ENCODE measurements at places on chromosomes 3 and 15.
A peak's percentile ranks its signal among the peaks of the same experiment; 100 is the strongest.

- no peak for DNase-seq
Measured at GRCh38 chr3:61114316-61114953, 136.8 kb downstream of the FHIT start.

GRCh38 chr15:95866711-95867440 is 463.6 kb upstream of the NR2F2 start:
- no peak for DNase-seq

DNA sequence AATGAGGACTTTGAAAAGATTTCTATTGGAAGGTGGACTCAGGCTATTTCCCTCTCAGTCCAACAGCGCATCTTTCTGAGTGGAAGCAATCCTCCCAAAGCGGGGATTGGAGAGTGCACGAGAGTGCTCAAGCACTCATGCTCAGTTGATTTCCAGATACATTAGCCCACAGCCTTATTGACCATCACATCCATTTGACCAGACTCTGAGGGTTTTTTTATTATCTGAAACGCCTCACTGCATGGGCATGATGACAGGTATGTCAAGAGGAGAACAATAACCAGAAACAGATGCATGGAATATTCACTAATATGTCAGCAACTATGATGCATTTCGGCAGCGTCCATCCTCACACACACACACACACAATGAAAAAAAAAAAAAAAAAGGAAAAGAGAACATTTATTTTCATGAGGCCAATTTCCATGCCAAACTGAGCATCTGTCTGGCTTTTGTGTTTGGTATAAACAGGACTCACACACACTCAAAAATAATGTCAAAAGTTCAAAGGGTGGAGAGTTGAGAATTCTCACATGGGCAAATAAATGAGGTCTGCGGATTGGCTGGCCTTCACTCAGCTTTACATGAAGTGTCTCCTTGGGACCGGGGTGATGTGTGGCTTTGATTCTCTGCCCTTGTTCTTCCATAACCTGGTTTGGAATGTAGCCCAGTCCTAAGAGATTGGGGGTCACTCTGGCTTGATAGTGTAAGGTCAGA is 371.6 kb downstream of the MCTP2 start:
- DNase-seq: no peak

- DNase-seq: no peak
Measured at GRCh38 chr3:188298585-188298984, 144.6 kb downstream of the LPP start.

DNA sequence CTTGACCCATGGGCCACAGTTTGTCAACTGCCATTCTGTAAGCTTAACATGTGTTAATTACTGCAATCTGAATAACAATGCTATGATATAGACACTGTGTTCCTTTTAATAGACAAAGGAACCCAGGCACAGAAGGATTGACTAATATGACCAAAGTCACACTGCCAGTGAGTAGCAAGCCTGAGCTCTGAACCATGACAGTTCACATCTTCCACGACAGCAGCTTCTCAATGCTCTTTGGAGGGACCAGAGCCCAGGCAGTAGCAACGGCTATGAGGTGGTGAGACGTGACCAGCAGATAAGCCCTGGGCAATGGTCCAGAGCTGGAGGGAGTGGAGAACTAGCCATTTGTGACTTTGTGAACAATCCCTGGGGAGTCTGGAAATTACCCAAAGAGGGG is 19.4 kb downstream of the CA12 start:
- no peak for DNase-seq

DNA sequence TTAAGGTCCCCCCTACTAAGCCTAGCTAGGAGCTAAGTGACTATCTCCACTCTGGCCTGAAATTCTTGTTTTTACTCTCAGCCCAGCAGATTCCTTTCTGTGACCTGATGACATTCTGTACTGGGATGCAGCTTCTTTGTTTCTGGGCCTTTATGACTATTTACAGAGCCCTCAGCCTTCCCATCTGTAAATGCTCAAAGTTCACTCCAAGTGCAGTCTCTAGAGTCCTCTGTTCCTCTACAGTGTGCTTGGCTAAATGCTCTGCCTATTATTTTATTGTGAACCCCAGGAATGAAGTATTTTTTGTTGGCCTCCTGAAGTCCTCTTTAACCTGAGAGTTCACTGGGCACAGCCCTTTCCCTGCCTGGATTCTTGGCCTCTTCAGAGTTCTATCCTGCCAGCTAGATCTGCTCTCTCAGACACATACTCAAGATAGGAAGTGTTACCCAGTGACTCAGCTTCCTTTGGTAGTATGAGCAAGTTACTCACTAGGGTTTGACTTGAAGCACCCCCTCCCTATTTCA is 278.1 kb upstream of the P2RY1 start:
- DNase-seq: no peak

DNA sequence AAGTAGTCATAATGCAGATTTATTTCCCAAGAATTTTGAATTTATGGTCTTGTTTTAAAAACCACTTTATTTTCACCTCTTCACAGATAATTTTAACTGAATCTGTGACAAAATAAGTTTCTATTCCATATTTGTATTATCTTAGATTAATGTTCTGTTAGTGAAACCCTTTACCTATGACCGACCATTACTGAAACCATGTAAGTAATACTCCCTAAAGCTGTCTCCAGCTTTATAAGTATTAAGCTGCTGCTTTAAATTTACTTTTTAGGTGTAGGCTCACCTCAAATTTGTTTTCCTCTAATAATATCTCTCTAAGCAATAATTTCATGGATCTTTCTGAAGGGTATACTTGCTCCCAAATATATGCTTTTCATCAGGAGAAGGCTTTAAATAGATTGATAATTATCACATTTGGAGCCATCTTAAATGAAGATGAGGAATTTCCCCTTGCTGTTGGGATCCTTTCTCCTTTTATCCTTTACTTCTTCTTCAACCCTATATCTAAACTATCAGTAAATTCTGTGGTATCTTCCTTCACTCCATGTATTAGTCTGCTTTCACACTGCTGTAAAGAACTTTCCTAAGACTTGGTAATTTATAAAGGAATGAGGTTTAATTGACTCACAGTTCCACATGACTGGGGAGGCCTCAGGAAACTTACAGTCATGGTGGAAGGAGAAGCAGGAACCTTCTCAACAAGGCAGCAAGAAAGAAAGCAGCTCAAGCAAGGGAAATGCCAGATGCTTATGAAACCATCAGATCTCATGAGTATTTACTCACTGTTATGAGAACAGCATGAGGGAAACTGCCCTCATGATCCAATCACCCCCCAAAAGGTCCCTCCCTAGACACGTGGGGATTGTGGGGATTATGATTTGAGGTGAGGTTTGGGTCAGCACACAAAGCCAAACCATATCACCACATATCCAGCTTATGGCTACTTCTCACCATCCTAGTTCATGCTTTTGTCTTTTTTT is 92.3 kb upstream of the P2RY1 start:
- DNase-seq: no peak

DNA sequence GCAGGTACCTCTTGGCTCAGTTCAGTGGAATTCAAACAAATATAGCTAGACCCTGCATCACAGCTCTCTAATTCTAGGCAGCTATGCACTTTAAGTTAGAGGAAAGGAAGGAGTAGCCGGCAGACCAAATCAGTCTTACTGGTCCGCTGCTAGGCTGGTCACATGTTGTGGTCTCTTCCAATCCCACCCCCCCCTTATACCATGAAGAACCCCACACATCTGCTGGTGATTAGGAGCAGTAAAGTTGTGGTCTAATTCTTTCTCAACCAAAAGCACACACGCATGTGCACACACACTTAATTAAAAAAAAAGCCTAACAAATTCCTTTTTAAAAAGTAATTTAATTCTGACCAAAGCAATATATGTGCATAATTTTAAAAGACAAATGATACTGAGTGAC is 16.7 kb upstream of the SH3GL3 start:
- DNase-seq: no peak

GRCh38 chr3:27533718-27534573 is 49.8 kb upstream of the SLC4A7 start:
- DNase-seq: no peak

DNA sequence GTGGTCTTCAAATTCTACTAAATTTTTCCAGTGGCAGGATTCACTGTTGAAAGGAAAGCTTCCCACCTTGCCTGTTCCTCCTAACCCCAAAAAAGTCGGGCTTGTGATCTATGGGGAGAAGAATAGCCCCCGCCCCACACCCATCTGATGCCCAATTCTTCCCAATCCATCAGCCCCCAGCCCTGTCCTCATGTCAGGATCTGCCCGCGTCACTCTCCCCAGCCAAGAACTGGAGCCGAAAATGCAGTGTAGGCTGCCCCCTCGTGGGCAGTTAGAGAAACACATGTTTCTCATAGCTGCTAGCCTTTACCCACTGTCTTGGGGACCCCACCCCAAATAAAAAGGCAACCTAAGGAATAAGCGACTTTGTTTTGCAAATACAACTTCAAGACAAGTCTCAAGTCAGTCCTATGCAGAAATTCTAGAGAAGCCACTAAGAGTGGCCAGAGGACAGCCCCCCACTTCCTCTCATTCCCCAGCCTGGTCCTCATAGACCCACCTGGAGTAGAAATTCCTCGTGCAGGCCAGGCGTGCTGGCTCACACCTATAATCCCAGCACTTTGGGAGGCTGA is 13.0 kb upstream of the CSK start:
- no peak for DNase-seq

DNA sequence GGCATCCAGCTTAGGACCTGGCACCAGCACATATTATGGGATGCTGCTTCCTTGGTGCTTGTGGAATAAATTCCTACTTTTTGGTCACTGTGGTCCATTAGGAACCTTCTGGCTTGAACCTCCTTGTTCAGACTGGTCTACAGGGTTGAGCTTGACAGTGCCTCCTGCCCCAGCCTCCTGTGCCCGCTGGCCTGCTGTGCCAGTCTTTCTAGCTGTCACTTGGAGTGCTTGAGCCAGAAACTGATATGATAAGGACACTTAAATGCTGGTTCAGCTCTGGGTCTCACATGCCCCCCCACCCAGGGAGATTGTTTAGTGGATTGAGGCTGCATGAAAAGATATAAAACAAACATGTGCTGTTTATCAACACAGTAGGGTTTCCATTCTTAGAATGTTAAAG is 147.8 kb downstream of the SLCO3A1 start:
- no peak for DNase-seq

GRCh38 chr15:42018306-42019224 is 2.3 kb downstream of the PLA2G4E start:
- DNase-seq: no peak

GRCh38 chr3:99503350-99503749 is 135.0 kb upstream of the COL8A1 start:
- DNase-seq: no peak

GRCh38 chr3:116749388-116749787 is 39.8 kb downstream of the TUSC7 start:
- DNase-seq: no peak

DNA sequence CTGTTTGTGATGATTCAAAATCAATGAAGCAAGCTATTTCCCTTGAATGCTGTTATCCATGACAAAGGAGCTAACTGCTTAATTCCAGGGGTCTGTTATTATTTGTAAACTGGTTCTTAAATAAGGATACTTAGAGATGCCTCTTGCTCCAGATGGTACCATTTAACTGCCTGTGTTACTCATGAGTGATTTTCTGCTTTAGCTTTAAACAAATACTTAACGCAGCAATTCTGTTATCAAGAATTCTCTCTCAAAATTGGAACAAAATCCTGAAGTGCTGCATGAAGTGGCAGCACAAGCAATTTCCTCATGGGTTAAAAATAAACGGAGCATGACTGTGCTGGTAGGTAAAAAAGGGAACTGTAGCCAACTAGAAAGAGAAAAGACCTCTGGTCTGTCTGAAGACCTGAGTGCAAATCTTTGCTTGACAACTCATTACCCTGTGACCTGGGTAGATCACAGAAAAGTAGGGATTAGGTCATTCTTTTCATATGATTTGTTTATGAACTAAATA is 62.5 kb upstream of the GBE1 start:
- DNase-seq: no peak

GRCh38 chr3:187685948-187686347 is 15.8 kb upstream of the SST start:
- DNase-seq: no peak

DNA sequence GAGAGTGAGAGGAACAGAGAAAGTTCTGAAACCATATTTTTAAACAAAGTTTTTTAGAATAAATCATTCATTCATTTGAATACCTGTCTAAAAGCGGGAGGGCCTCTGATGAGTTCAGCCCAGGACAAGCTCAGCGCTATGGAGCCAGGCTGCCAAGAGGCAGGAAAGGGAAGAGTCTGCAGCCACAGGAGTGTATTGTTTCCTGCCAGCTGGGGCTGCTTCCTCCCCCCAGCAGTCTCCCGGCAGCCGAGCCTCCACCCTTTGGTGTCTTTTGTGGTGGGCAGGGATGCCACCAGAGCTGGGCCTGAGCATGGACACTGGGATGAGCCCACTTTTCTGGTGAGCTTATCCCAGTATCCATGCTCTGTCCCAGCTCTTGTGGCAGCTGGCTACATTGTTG is 199.5 kb upstream of the TPRG1 start:
- no peak for DNase-seq

DNA sequence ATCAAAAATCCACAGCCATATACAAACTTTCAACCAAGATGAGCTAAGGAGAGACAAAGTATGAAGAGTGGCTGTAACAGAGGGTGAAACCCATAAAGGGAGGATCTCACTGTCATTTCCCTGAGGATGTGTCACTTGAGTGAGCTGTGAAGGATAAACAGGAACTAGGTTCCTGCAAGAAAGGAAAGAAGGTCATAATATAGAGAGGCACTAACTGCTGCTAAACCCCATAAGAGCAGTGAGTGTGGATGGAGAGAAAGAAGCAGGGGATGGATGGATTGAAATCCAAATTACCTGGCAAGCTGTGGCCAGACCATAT is 45.2 kb upstream of the CADPS start:
- no peak for DNase-seq

DNA sequence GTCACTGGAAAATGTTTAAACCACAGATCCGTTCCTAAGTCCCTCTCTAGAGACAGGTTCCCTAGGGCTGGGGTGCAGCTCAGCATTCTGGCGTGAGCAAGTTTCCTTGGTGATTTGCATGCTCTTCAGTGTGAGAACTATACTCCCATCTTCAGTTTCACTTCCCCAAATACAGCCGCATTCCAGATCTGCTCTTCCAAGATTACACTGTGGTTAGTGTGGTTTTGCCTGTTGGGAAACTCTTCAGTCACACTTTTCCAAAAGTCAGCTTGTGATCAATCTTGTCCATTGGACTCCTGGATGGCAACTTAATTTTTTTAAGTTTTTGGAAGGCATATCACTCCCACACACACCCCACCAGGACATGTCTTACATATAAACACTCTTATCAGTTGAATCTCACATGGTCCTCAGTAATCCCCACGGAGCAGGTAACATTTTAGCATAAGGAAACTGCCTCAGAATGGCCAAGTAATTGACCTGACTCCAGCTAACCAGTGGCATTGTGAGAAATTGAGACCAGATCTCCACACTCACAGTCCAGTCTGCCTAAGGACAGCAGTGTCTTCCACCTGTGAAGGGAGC is 33.5 kb upstream of the PTPN23 start:
- no peak for DNase-seq

GRCh38 chr3:72818092-72818773 is 30.0 kb downstream of the SHQ1 start:
- DNase-seq: no peak

- DNase-seq: peak; percentile 7
Measured at GRCh38 chr15:26891448-26892181, 24.8 kb downstream of the GABRA5 start.

DNA sequence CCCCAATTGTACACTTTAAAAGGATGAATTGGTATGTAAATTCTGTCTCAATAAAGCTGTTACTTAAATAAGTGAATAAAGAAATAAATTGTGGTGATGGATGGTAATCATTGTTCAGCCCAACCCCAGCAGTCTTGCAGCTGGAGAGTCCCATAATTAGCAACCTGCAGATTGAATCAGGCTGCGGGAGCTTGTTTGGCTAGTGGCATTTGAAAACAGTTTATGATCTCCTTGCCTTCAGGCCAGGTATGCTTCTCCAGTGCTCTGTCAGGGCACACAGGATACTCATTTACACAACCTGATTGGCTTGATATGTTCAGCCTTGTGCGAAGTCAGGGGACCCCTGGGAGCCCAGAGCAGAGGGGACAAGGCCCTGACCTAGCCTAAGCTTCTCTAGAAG is 16.5 kb upstream of the TSEN2 start:
- no peak for DNase-seq

Data from stimulated activated CD4-positive, alpha-beta T cell treated with anti-CD3 and anti-CD28 coated beads, Interleukin-12 subunit alpha, Interleukin-12 subunit beta, amount 100 ng/mL, for 24 hours (primary cell).